ENCODE measurements at places on chromosomes 5 and 9.
A peak's percentile ranks its signal among the peaks of the same experiment; 100 is the strongest.

DNA sequence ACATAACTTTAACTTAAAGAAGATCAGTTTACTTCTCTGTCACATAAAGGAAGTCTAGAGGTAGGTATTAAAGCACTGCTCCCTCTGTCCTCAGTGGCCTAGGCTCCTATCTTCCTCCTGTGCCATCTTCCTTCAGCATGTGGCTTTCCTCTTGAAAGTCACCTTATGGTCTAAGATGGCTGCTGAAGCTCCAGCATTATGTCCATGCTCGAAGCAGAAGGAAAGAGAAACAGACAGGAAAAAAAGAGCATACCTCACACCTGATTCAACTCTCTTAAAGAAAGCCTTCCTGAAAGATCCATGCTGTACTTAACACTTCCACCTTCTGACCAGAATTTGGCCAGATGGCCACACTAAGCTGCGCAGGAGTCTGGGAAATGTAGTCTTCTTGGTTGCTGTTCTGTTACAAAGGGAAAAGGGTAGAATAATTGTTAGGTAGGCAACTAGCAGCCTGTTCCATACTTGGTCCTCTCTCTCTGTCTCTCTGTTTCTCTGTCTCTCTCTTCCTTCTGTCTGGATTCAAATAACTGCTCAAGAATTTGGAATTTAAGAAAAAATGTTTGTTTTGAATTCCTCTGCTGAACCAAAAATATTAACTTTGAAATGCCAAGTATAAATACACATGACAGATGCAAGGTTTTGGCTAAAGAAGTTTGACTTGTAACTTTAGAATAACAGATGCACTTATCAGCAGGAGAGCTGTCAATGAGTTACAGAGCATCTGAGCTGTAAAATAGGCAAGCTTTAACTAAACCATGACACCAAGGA is 16.0 kb downstream of the TMEM174 start:
- no peak for DNase-seq

- DNase-seq, result peak; percentile 48
These were observed 743 bp downstream of the NR3C1 start for GRCh38 chr5:143402553-143403333.

- peak; percentile 44 for DNase-seq
These were observed 11.7 kb upstream of the GADD45G start for GRCh38 chr9:89592963-89593726.

- no peak for DNase-seq
These were observed 7.0 kb upstream of the SH3GL2 start for GRCh38 chr9:17571825-17572224.

DNA sequence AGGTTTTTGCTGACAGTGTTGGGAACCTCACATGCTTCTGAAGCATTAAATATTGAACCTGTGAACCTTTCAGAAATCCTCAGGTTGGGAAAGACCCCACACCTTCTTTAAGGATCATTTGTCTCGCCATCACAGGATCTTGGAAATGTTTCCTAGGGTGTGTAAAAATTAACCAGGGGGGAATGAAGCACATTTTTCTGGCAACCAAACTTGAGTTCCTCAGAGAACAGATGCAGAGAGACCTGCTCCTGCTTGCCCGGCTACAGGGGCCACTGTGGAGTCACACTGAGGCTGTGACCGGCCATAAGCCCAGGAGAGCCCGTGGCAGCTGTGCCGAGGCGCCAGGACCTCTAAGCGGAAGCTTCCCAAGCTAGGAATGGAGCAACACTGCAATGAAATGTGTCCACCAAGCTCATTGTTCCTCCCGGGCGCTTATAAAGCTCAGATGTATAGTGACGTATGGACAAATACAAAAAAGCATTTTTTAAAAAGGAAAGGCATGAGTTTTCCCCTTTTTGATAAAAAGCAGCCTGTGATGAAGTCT is 7.7 kb downstream of the CXCL14 start:
- DNase-seq, result no peak

DNA sequence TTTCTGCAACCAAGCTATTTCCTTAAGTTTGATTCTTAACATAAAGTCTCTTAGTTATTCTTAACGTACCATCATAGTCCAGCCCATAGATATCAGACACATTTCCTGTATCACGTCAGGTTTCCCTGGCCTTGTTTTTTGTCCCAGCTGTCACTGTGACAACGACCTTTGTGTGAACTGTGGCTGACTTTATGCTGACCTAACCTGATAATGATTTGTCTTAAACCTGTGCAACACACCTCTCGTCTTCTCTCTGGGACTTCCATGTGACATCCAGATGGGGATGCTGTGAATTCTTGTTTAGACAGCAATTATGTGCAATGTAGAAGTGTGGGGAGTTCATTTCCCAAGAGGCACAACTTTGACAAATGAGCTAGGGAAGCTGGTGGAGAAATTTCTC is 662.8 kb downstream of the PTPRD start:
- no peak for DNase-seq

DNA sequence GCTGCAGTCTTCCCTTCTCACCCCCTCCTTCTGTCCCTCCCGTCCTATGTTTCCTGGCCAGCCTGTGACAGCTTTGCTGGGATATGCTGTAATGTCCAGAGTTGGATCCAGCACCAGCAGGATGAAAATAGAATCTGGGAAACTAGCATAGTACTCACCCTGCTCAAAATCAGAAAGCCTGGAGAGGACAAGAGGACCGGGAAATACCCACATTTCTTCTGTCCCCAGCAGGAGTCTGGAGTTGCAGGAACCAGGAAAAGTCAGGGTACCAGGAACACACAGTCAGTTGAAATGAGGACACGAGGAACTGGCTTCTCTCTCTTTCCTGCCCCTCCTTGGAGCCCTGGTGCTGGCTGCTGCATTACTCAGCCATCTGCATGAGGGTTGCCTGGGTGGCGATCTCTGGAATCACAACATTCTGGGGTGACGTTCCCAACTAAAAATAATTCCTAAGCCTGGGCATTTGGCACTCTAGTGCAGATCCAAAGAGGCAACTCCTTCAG is 59.6 kb upstream of the NFIL3 start:
- DNase-seq, result no peak

- DNase-seq, result no peak
These were observed 57.4 kb upstream of the SIMC1 start for GRCh38 chr5:176180781-176181180.

DNA sequence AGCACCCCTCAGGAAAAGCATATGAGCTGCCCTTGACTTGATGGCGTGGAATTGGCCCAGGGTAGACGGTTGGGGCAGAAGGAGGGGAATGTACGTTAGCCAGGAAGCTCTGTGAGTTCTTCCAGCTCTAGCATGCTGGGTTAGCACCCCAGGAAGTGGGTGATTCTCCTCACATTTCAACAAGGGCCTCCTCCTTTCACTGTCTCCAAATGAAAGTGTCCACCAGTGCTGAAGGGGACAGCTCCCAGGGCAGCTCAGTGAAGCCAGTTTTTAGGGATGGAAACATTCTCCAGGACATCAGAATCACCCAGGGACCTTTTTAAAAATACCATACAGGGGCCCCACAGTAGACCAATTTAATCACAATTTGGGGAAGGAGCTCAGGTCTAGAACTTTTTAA is 17.2 kb upstream of the AFAP1L1 start:
- peak; percentile 26 for DNase-seq

DNA sequence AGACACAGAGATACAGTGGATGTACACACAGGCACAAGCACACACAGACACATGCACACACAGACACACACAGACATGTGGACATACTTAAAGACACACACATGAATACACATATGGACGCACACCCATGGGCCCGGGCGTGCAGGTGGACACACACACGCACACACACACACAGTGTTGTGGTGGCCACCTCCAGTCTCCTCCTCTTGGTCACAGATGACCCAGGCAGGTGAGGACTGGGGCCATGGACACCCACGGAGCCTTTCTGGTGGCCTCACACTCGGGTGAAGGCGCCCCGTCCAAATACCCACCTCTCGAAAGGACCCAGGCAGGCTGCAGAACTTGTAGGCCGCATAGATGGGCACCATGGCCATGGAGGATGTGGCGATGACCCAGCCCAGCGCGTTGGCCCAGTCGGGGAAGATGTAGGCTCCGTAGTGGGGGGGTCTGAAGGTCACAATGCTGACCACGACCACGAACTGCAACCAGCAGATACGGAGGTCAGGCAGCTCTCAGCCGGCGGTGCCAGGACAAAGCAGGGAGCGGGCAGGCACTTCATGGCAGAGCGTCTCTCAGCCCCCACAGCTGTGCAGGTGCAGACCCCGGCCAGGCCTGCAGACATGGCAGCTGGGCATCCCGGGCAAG is 42.5 kb downstream of the SLC6A3 start:
- no peak for DNase-seq

DNA sequence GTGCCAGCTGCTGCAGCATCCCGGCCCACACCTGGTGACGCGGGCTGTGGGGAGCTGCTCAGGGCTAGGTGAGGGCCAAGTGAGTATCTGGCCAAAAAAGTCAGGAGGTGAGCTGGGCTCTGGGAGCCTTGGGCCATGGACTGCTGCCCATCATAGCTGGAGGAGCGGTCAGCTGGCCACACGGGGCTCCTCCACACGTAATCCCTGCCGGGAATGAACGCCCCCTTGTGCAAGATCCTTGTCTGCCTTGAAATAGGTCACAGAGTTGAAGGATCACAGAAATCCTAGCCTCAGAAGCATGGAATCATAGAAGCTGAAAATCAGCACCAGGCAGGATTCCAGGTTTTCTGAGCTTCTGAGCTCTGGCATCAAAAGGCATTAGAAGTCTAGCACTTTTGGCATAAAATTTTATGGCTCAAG is 16.8 kb upstream of the COL27A1 start:
- DNase-seq, result no peak

DNA sequence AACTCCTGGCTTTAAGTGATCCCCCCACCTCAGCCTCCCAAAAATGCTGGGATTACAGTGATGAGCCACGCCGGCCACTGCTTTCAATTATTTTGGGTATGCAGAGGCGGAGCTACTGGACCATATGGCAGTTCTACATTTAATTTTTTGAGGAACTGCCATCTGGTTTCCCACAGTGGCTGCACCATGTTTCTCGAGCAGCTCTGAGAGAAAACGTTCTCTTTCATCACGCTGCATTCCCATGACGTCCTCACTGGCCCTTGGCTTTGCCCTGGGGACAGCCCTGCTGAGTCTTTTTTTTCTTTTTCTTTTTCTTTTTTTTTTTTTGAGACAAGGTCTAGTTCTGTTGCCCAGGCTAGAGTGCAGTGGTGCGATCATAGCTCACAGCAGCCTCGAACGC is 35.5 kb upstream of the GRHPR start:
- DNase-seq, result no peak

DNA sequence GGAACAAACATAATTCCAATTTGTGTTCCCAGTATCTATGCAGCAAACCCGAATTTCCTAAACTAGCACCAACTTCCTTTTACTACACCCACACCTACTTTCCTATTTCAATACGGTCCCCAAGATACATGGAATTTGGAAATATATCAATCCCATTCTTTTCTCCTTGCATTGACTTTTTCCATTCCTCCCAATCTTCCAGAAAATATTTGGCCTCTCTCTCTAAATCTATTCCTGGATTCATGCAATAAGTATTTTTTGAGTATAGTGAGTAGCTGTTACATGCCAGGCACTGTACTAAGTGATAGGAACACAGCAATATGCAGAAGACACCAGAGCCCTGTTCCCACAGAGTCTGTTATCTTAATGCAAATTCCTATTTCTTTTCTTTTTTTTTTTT is 216.2 kb upstream of the PIK3R1 start:
- no peak for DNase-seq

GRCh38 chr9:92508018-92508820 is 25.9 kb upstream of the ASPN start:
- no peak for DNase-seq

- no peak for DNase-seq
These were observed 5.3 kb downstream of the CDKN2AIPNL start for GRCh38 chr5:134406390-134406789.

DNA sequence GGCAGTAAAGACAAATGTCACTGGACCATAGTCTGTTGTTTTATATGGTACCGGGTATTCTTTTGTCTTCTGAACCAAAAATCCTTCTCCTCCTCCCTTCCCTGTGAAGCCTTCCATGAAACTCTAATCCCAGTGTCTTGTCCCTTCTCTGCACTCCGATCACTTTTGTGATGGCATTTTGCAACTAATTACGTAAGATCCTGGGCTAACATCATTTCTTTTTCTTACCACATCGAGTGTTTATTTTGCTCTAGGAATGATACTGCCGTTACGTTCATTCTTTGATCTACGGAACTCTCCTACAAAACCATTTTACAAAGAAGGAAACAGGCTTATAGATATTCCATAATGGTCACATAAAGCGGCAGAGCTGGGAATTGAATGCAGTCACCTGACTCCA is 33.7 kb downstream of the SNX18 start:
- no peak for DNase-seq

DNA sequence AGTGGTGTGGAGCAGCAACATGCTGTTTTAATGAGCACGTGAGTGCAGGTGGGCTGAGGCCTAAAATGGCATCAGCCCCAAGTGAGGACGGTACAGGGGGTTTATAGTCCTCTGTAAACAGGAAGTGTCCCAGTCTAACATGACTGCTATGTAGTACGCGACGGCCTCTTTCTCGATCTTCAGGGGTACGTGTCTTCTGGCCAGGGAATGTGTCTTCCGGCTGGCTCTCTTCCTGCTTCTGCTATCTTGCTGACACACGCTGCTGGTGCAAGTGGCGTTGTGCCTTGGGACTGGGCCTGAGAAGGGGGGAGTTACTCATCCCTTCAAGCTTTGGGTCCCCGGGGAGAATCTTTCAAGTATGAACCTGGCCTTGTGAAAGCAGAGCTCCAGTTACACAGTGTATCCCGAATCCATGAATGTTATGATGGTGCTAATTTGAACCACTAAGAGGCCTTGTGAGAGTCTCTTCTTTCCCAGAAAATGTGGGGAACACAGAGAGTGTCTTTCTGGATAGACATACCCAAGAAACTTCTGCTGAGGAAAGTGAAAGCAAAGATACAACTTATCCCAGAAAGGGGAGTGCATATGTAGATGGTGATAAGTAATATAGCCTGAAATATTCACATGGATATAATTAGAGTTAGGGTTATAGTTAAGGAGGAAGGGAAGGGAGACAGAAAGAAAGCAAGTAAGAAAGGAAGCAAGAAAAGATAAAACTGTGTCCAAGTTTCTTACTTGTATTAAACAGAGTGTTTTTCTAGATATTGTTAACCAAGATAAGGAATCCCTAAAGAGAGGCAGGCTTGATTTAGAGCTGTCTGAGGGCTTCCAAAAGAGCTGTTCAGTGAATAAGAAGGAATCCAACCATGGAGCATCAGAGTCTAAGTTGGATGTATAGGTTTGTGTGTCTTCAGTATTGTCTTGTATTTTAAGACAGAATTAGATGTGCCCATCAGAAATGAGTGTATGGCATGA is 35.5 kb upstream of the ANXA2R start:
- DNase-seq, result no peak

- DNase-seq, result no peak
These were observed 176.7 kb upstream of the ADAMTSL1 start for GRCh38 chr9:18297056-18297841.

DNA sequence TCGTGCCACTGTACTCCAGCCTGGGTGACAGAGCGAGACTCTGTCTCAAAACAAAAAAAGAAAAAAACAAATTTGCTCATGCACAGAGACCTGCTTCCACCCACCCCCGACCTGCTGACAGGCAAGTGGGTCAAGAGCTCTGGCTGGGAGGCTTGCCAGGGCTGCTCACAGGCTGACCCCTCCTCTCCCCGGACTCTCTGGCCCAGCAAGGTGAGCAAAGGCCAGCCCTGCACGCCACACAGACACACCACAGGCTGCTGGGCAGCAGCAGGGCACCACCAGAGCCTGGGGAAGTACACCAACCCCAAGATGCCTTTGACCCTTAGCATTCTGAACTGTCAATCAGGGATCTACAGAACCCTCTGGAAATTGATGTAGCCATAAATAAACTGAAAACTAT is 29.2 kb downstream of the NSUN2 start:
- DNase-seq, result no peak

GRCh38 chr5:28215091-28215490 is 1176.7 kb upstream of the CDH9 start:
- DNase-seq, result no peak

- DNase-seq, result no peak
These were observed 31.9 kb upstream of the NPR3 start for GRCh38 chr5:32679218-32679617.
